Cardiac muscle cell (in vitro differentiated cells and primary cell): ENCODE measurements at places on chromosomes 13 and 19. TPM values are rescaled to one million over a fixed set of nuclear protein-coding genes. Genes with fewer than 3 reads are reported as not detected.

Gene PSG3
- not detected in 2 replicates for polyA plus RNA-seq

Gene SHISA2
- polyA plus RNA-seq = 11.8 and 16.5 TPM in 2 replicates

Gene LGALS14
- polyA plus RNA-seq = not detected in 2 replicates

Gene FXYD1
- polyA plus RNA-seq = 268 and 314 TPM in 2 replicates

Gene SLITRK6
- polyA plus RNA-seq = 0.07 TPM in 1 of 2 replicates, not detected in the other

Gene ADGRE3
- not detected in 2 replicates for polyA plus RNA-seq

Gene SIGLEC12
- polyA plus RNA-seq = not detected in 2 replicates

Gene AMH
- polyA plus RNA-seq = 23.2 and 71.4 TPM in 2 replicates

Gene ZNF837
- 7.6 and 8.9 TPM in 2 replicates for polyA plus RNA-seq

Gene MBD3L3
- not detected in 2 replicates for polyA plus RNA-seq

Gene CLDN10
- polyA plus RNA-seq = 0.16 and 2.1 TPM in 2 replicates

Gene DHDH
- polyA plus RNA-seq = 7.0 and 10.2 TPM in 2 replicates

Gene IFI30
- 1.0 TPM in 1 of 2 replicates, not detected in the other for polyA plus RNA-seq

Gene SIGLEC5
- not detected in 2 replicates for polyA plus RNA-seq

Gene ZNF835
- 1.6 TPM in 1 of 2 replicates, not detected in the other for polyA plus RNA-seq

Gene ZNF480
- 20.6 and 24.7 TPM in 2 replicates for polyA plus RNA-seq

Gene C19orf18
- 2.4 and 3.6 TPM in 2 replicates for polyA plus RNA-seq

Gene SMIM17
- polyA plus RNA-seq = 0.72 and 4.4 TPM in 2 replicates

Gene STARD13
- polyA plus RNA-seq = 15.7 and 16.5 TPM in 2 replicates

Gene GARRE1
- polyA plus RNA-seq = 7.9 and 15.1 TPM in 2 replicates

Gene RB1
- 23.6 and 33.9 TPM in 2 replicates for polyA plus RNA-seq

Gene PRRG2
- polyA plus RNA-seq = 0.10 and 0.29 TPM in 2 replicates

Gene ZNF536
- polyA plus RNA-seq = 0.12 TPM in 1 of 2 replicates, not detected in the other

Gene NBEA
- polyA plus RNA-seq = 4.6 and 6.8 TPM in 2 replicates

Gene MISP
- polyA plus RNA-seq = not detected in 2 replicates

Gene MEDAG
- polyA plus RNA-seq = not detected in 2 replicates

Gene TIMM50
- polyA plus RNA-seq = 93.3 and 101 TPM in 2 replicates

Gene LGALS4
- polyA plus RNA-seq = 0.50 and 2.0 TPM in 2 replicates

Gene UBE2S
- polyA plus RNA-seq = 164 and 471 TPM in 2 replicates

Gene CALR3
- not detected in 2 replicates for polyA plus RNA-seq

Gene TEKTIP1
- 4.0 and 5.9 TPM in 2 replicates for polyA plus RNA-seq

Gene PROSER1
- polyA plus RNA-seq = 13.1 and 18.3 TPM in 2 replicates

Gene ZNF792
- 2.6 and 4.6 TPM in 2 replicates for polyA plus RNA-seq

Gene ZNF160
- polyA plus RNA-seq = 53.8 and 83.5 TPM in 2 replicates
